ENCODE measurements at places on chromosomes 4 and X.

DNA sequence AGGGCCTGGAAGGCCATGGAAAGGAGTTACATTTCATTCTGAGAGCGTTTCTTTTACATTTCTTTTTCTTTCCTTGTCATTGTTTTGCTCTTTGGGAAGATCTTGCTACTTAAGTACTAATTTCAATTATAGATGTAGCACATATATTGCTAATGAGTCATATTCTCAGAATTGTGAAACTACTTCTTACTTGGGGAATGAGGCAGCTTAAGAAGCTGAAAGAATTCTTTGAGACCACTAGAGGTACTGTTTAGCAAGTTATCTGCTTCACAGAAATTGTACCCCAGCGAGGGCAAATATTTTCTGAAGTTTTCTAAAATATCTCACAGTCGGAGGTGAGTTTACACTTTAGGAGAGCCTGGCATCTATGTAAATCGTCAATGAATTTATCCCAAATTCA is 100.6 kb downstream of the AFF2 start:
- DNase-seq = no peak

DNA sequence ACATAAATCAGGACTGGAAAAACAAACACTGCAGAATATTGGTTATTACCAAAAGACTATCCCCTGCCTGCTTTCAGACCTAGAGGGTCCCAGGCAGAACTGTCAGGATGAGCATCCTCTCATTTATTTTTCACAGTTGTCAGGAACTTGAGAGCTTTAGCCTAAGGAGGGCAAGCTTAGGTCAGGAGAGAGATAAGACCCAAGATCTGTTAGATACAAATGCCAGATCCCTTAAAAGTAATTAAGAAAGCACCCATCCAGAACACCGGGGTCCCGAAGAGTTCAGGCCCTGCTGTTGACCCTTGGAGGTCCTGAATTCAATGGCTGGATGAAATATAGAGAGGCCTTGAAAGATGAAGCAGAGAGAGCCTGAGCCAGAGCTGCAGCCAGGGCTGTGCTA is 5.9 kb upstream of the MAGEB3 start:
- no peak for DNase-seq

- no peak for DNase-seq
Observed at GRCh38 chrX:11530621-11531020, 135.1 kb downstream of the ARHGAP6 start.

- DNase-seq = no peak
Observed at GRCh38 chr4:67983333-67983732, 20.0 kb upstream of the TMPRSS11A start.

DNA sequence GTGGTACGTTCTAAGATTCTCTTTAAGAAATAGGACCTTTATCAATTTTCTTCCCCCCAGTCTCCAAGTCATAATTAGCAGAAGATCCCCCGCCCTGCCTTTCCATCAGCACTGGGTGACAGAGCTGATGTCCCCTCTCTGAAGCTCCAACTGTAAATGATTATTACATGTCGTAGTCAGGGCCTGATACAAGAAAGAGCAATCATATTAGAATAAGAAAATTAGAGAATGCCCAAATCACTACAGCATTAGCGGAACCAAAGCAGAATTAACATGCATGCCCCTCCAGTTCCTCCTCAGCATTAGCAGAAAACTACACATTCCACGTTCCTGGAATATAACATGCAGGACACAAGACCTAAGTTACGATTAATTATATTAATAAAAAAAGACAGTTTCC is 717 bp downstream of the GPM6B start:
- no peak for DNase-seq

DNA sequence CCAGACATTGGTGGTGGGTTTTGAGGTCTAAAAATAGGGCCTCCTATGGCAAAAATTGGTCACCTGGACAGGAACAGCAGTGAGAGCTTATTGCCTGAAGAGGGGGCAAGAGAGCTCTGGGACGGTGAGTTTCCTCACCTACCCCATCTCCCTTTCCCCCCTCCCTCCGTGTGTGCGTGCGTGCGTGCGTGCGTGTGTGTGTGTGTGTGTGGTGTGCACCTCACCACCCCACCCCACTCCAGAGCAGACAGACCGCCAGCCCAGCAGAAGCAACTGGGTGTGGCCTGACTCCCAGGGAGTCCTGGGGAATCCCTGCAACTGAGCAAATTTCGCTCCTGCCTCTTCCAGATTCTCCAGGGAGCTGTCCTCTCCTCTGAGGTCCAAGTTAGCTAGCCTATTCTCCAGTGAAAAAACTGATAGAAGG is 44.7 kb downstream of the PRPS1 start:
- peak; percentile 93 for DNase-seq

DNA sequence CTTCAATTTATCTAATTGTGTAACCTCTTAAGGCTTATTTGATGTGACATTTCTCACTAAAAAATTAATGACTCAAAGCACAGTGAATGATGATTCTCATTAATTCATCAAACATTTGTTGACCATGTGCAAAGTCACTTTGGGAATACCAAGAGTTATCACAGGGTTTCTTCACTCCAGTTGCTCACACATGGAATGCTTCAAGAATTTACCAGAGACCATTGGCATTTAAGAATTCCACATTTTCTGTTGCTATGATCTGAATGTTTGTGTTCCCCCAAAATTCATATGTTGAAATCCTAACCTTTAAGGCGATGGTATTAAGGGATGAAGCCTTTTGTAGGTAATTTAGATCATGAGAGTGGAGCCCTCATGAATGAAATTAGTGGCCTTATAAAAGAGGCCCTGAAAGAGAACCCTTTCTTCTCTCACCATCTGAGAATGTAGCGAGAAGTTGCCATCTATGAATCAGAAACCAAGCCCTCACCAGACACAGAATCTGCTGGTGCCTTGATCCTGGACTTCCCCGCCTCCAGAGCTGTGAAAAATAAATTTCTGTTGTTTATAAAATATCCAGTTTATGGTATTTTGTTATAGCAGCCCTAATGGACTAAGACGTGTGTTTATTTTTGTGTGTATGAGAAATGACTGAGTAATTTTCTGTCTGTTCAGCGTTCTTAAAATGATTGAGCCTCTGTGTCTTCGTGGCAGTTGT is 16.4 kb upstream of the SRPX start:
- DNase-seq = no peak

DNA sequence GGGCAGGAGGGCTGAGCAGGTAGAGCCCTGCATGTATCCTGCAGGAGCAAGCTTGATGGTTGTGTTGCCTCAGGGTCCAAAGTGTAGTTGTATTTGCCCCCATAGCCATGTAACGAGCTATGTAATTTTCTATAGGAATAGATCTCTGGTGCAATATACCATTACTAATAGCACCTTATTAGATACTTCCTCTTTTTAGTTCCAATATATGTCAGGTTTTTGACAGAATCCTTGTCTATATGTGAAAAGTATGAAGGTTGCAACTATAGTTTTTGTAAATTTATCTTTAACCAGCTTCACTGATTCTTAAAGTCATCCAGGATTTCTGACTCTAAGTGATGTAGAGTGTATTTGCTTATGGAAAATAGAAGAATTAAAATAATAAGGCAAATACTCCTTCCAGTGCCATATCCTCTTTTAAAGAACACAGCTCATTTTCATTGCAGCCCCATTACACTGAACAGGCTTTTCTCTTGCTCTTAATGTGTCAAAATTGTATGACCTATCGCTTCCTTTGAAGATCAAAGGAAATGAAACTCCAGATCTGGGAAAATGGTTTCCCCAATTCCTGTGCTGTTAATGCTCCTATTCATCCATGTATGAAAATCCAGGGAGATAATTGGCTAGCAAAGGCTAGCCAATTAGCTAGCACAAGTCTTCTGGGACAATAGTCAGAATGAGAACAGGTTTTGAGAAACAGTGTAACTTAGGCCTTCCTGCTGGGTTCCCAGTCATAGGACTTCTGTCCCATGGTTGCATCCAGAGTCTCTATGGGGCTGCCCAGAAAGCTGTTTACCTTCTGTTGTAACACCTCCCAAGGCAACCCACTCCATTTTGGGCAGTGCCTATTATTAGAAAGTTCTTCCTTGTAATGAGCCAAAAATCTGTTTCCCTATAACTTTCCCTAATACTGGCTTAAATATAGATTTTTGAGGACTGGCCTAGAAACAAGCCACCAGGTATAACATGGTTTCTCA is 90.6 kb downstream of the TSPAN7 start:
- no peak for DNase-seq

- DNase-seq = no peak
Observed at GRCh38 chrX:69429339-69430015, 74.6 kb upstream of the NALF2 start.

- DNase-seq = no peak
Observed at GRCh38 chr4:4578981-4579380, 37.1 kb upstream of the STX18 start.

DNA sequence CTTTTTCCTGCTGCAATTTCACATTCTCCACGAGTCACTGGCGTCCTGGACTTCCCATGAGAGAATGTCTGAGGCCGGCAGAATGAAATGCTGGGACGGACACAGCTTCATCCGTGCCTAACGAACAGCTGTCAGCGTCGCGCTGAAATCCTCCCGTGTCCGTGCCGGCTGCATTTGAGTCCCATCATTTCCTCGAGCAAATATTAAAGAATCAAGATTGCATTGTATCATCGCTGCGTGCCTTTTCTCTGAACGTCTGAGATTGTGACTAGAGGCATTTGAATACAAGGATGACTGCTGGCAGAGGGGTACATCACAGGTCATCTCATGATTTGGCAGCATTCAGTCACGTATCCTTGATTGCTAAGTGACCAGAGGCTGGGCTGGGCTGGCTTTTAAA is 279.9 kb downstream of the ASMT start:
- DNase-seq = no peak

DNA sequence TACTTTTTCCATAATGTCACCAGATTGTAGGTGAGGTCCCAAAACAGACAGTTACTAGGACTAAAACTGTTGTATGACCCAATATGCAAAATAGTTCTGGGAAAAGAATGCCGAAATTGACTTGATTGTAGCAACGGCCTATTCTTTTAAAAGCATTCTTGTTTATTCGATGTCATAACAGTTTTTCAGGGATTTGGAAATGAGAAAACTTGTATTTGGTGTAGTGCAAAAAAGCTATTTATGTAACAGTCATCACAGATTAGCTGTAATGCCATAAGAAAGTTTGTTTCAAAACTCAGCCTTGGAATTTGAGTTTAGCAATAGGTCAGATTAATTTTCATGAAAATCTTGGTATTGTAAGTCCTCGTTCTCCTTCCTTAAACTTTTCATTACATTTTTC is 69.2 kb upstream of the DIAPH2 start:
- no peak for DNase-seq

- no peak for DNase-seq
Observed at GRCh38 chr4:23355258-23355657, 534.6 kb downstream of the PPARGC1A start.

- no peak for DNase-seq
Observed at GRCh38 chrX:153608806-153609205, 9.9 kb upstream of the CCNQ start.

GRCh38 chr4:162164906-162165510 is 1.2 kb upstream of the FSTL5 start:
- DNase-seq = no peak

DNA sequence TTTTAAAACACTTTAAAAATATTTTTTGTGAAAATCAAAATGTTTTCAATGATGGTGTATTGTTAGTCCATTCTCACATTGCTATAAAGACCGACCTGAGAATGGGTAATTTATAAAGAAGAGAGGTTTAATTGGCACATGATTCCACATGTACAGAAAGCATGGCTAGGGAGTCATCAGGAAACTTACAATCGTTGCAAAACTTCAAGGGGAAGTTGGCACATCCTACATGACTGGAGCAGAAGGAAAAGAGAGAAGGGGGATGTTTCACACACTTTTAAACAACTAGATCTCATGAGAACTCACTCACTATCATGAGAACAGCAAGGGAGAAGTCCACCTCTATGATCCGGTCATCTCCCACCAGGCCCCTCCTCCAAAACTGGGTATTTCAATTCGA is 110.7 kb downstream of the TMEM47 start:
- no peak for DNase-seq

DNA sequence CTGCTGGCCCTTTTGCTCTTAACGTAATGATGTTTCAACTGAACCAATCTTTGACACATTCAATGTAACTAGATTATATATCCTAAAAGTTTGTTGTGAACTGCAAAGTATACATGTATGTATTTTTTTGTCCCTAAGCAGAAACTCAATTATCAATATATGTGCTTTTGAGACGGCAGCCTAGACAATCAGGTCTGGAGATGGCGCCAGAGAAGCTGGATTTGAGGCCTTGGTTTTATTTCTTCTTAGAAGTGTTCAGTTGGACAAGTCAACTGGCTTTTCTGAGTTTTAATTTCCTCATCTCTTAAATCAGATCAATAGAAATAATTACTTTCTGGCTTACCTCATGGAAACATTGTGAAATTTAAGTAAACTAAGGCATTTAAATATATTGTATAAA is 62.5 kb downstream of the DCAF8L1 start:
- no peak for DNase-seq

GRCh38 chr4:113468165-113469022 is 293.1 kb downstream of the CAMK2D start:
- no peak for DNase-seq

- DNase-seq = no peak
Observed at GRCh38 chr4:103012060-103012459, 7.4 kb downstream of the SLC9B1 start.

DNA sequence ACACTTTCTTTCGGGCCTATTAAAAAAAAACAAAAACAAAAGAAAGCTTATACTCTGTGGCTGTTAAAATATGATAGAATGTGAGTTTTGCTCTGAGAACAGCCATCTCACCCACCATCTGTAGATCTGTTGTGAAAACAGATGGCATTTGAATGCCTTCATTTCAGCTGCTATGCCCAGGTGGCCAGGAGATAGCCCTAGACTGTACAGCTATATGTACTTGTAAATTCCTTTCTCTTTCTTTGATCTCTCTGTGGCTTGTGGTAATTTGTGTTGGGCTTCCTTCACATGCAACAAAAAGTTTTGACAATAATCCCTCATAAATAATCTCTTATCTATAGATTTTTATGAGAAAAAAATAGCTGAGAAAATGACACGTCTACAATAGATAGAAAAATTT is 38.1 kb downstream of the PNPLA4 start:
- DNase-seq = no peak

DNA sequence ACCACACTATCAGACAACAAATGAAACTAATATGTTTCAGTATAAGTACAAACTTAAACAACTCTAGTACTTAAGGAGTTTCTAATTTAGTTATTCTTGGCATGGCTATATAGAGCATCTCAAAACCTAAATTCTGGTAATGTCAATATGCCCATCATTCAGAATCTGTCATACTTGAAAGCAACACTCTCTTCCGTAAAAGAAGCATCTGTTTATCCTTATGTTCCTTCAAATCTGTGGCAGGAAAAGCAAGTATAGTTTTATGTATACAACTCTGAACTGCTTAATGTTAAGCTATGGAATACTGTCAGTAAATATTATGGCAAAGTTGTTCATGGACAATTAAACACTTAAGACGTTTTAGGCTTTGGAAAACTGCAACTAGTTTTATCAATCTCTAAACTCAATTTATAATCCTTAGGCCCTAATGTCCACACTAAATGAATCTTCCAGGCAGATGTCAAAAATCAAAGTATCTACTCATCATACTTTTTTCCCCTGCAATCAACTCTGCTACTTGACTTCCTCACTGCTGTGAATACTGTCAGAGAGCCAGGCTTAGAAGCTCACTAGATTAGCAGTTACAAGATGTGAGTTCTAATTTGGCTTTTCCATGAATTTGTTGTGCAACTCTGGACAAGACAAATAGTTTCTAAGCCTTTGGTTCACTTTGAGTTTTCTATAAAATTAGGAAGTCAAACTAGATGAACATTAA is 109.4 kb downstream of the SCLT1 start:
- no peak for DNase-seq

Data from CD4-positive, alpha-beta T cell treated with Interleukin-4 for 4 hours (primary cell).